ENCODE measurements at places on chromosomes 12 and 14. TPM values are rescaled to one million over a fixed set of nuclear protein-coding genes. Genes with fewer than 3 reads are reported as not detected.

GLIPR1 gene
- total RNA-seq, result 47.2 TPM

SLC5A8 gene
- total RNA-seq, result not detected

DEPDC4 gene
- total RNA-seq, result 0.65 TPM

KLRC4 gene
- total RNA-seq, result not detected

PSEN1 gene
- total RNA-seq, result 49.1 TPM

OR4M1 gene
- not detected for total RNA-seq

TDRD9 gene
- 0.60 TPM for total RNA-seq

CNTN1 gene
- total RNA-seq, result 3.6 TPM

MYF5 gene
- not detected for total RNA-seq
